ENCODE measurements at places on chromosomes 6 and 20.

- DNase-seq, result no peak
Measured at GRCh38 chr6:2741756-2742155, 9.0 kb downstream of the MYLK4 start.

GRCh38 chr6:97095311-97095850 is 170.9 kb downstream of the KLHL32 start:
- DNase-seq, result no peak

GRCh38 chr6:128538763-128539162 is 18.4 kb upstream of the PTPRK start:
- DNase-seq, result no peak

DNA sequence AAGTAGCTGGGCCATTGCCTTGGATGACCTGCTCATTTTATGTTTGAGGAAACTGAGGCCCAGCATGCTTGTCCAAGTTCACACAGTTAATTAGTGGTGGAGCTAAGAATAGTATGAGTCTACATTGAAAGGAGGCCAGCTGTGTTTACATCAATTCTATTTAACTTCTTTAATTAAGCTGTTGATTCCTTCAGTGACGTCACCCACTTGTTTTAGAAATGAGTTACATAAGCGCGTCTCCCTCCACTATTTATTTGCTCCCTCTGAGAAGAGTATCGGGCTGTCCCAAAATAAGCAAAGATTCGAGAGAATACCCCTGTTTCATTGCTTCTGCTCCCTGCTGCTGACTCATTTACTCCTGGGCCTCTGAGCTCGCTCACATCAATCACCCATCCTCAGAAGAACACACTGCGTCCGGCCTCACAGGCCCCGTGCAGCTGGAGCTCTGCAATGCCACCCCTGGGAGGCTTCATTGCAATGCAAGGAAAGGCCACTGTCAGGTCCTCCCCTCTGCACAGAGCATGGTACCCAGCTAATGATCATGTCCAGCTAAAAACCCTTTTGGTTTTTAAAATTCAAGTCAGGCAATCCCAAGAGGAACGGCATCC is 74.8 kb upstream of the BMP2 start:
- DNase-seq, result no peak

DNA sequence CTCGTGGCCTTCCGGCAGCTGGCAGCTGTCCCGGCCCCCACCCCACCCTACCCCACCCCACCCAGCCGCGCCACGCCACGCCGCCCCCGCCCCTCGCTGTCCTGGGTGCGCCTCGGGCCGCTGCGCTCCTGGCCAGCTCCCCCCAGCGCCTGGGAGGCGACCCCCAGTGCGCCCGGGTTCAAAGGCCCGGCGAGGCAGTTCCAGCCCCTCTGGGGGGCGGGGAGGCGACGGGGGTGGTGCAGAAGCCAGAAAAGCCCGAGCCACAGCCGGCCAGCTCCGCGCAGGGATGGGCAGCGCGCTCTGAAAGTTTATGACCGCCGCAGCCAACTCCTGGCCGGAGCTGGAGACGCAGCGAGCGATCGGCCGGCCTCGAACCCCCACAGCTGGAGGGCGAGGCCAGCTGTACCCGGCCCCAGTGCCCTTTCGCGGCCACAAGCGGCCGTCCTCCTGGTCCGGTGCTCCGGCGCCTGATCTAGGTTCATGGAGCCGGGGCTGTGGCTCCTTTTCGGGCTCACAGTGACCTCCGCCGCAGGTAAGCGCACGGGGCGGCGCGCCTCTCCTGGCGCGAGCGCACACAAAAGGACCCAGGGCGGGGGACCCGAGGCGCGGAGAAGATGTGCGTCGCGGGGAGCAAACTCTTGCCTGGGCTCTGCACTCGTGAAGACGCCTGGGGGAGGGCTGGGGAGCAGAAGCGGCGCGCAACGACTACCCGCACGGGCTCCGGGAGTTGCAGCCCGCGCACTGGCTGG is at the start of gene EDN3:
Gene EDN3, plus strand, starts transcription at position 279 of the 749 bp plus-strand sequence. Its CDS starts 202 bp downstream, at position 481.
- no peak for DNase-seq

DNA sequence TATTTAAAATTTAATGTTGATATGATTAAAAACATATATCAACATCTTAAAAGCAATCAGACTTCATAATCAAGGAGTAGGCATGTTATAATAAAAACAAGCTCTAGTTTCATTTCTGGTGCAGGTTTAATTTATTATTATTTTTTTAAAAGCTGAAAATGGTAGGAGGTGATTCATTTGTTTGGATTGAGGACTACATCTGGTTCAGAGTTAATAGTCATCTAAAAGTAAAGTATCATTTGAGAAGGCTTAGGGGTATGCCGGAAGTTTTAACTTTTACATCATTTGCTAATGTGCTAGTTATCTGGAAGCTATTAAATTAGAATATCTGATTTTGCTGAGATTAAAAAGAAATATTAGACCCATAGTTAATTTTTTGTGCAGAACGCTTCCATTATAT is 169.5 kb upstream of the LAMA2 start:
- no peak for DNase-seq

DNA sequence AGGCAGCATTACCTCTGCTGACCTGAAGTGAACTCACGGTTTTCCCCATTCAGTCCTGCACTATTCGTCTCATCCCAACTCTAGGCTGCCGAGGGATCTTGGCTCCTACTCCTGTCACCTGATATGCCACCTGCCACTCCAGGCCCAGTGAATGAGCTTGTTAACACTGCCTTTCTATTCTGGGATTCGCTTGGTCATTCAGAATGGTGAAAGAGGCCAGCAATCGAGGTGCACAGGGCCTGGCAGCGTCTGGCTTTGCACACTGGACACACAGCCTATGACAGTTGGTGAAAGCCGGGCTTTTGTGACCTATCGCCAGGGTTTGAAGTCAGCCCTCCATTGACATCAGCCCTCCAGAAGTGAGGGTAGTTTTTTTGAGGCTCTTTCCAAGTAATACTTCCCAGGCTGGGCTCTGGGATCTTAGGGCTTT is 59.3 kb upstream of the MYL9 start:
- DNase-seq, result peak; percentile 77

- peak; percentile 20 for DNase-seq
Measured at GRCh38 chr6:68990317-68990716, 355.2 kb downstream of the ADGRB3 start.

DNA sequence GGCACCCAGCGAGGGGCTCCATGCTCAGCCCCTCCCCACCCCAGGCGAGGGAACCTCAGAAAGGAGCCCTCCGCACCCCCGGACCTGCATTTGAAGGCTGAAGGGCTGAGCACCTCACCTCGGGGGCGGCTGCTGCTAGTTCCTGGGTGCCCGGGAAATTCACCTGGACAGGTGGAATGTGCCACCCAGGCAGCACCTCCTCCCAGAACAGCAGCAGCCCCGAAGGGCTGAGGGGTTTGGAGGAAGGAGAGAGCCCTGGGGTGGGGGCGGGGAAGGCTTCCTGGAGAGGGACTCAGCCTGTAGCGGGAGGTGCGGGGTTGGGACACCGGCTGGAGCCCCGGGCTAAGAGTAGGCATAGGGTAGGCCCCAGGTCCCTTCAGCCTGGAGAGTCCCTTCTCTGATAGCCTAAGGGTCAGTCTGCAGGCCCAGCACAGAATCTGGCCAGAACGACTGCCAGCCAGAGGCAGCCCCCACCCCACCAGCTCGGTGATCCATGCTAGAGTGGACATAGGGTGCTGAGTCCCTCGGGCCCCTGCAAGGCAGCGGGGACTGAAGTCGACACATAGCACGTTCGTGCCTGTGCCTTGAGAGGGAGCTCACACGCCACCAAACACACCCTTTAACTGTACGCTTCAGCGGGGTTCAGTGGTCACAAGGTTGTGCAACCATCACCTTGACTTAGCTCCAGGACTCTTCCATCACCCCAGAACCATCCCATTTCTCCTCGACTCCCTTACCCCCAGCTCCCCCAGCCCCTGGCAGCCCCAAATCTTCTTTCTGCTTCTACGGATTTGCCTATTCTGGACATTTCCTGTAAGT is 180.9 kb downstream of the TAF4 start:
- no peak for DNase-seq

DNA sequence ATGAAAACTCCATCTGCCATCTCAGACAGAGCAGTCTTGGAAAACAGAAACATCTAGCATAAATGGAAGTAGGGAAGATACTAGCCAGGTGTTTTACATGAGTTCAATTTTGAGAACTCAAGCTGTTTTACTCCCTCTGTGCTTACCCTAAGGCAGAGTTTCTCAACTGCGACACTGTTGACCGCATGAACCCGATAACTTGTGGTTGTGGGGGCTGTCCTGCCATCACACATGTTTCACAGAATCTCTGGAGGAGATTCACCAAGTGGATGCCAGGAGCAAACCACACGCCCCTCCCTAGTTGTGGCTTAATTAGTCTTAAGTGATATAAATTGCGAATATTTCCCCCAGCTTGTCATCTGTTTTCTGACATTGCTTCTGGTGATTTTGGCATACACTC is 2.3 kb upstream of the SERPINB6 start:
- no peak for DNase-seq

GRCh38 chr6:113122060-113122459 is 735.1 kb upstream of the MARCKS start:
- DNase-seq, result no peak

DNA sequence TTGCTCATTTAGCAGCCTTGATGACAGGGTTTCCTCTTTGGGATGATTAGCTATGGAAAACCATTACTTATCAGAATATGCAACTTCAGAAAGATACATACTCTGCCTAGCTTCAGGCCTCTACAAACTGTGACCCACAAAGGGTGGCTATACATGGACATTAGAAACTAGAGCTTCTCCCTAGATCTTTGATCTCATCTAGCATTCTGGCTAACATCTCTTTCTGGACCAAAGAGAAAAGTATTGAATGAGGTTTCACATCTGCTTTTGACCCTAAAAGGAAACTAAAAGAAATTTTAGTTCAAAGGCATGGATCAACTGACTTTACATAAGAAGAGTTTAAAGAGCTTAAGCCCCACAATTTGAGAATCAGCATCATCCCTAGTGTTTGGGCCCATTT is 12.4 kb upstream of the HMGN3 start:
- no peak for DNase-seq

DNA sequence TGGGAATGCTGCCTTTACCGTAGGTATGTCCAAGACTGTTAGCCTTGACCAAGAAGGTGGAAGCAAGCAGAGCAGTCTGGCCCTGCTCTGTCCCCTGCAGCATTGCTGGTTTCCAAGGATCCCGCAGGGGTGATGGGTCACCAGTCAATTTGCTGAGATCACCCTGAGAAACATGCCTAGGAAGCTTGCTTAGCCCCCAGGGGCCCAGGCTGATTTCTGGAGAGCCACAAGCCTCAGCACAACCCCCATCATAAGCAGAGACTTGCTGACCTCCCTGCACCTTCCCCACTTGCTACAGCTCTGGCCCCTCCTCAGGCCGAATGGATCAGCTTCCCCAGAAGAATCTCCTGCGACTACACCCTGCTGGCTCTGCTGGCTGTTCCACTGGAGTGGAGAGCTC is 21.5 kb downstream of the ARHGAP40 start:
- DNase-seq, result no peak

GRCh38 chr20:8127553-8128255 is 4.4 kb upstream of the PLCB1 start:
- DNase-seq, result no peak

GRCh38 chr6:40796260-40797221 is 209.4 kb upstream of the LRFN2 start:
- peak; percentile 73 for DNase-seq

GRCh38 chr6:165662749-165663376 is at the start of gene PDE10A:
TSS of gene PDE10A (minus strand) at chr6:165663241. CDS start at chr6:165662811, 430 bp downstream.
- DNase-seq, result no peak

- no peak for DNase-seq
Measured at GRCh38 chr20:5136096-5136495, 9.3 kb downstream of the CDS2 start.

DNA sequence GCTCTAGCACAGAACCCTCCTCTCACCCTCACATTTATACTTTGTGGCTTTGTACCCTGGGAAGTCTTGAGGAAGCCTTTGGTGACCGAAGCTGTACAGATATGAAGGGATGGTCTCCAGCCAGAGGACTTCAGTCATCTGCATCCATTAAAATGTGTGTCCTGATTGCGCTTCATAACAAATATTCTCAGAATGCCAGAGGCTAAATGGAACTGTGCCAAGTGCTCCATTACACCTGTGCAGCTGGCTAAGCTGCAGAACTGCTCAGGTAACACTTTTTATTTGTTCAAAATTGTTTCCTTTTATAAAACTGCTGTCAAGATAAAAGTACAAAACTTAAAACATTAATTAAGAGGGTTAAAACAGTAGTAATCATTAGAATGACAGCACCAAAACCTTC is 22.3 kb downstream of the TPBG start:
- no peak for DNase-seq

DNA sequence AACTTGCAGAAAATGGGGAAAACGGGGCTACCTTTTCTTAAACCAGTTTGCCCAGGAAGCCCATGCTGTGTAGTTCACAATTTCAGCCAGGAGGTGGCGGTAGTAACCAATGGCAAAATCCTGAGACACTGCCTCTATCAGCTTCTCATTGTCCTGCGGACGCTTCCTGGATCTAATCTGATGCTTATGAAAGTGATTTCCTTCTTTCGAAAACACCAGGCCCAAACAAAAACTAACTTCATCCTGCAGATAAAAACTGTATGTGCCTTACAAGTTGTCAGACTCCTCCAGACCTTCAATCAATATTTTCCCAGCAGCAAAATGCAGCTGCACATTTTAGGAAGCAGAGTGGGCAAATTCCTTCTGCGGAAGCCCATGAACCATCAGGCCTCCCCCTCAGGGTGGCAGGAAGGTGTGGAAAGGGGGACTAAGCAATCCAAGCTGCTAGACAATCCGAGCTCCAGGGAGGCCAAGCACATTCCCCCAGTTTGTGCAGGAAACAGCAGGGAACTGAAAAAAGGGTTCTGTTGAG is 88.5 kb downstream of the LY86 start:
- peak; percentile 79 for DNase-seq

DNA sequence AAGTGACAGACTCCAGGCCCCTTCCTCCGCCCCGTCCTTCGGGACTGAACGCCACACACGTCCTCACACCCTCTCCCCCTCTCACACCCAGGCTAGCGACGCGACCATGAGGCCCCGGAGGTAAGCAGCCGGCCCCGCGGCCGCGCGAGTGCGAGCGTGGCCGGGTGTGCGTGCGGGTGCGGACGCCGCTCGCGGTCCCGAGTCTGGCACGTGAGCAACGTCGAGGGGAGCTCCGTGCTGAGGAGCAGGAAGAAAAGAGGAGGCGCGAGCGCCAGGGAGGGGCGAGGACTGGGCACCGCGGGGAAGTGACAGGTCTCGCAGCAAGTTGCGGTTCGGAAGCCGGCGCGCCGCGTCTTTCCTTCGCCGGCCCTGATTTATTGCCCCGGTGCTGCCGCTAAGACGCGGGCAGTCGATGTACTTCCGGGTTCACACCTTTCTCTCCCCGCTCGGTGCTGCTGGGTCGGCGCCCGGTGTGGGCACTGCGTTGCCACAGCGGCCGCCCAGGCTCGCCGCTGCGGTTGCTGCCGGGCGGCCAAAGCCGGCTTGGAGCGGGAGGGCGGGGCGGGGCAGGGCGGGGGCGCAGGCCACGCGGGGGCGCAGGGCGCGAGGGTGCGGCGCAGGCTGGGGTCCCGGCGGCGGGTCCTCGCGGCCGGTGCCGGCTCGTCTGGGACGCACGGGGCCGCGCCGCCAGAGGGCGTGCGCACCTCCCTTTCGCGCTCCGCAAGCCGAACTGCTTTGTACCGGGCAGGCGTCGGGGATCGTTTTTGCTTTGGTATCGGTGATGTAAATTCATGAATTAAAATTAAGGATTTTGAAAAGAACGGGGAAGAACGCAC is 15.8 kb upstream of the LIN28B start:
- DNase-seq, result peak; percentile 67

- no peak for DNase-seq
Measured at GRCh38 chr20:57998981-57999464, 229.4 kb downstream of the ANKRD60 start.

- DNase-seq, result peak; percentile 88
Measured at GRCh38 chr6:126339796-126340609, at the start of gene CENPW. TSS of gene CENPW (plus strand) at chr6:126340115. CDS start at chr6:126340274, 159 bp downstream.

All from NCI-H524 (cell line).